Stimulated activated CD8-positive, alpha-beta memory T cell treated with anti-CD3 and anti-CD28 coated beads, Interleukin-4, amount 100 ng/mL, for 24 hours (primary cell): ENCODE measurements at places on chromosomes 3 and 15.

- DNase-seq, result no peak
These were observed 217.3 kb downstream of the TP63 start for GRCh38 chr3:189848395-189849040.

DNA sequence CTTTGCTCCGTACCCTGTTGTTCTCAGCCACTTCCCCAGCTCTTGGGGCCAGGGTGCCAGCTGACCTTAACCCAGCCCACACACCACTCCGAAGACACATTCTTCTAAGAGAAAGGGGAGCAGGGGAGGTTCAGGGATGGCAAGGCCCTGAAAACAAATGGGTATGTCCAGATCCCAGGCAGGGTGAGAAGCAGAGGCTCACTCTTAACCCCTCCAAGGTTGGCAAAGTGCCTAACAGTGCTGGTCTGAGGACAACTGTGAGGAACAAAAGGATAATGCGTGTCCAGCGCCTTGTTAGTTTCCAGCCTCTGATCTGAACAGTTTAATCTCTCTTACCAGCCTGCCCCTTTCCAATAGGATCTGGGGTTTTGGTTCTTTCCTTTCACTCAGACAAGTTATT lies 1.5 kb downstream of the TMEM44 start:
- DNase-seq, result no peak

- DNase-seq, result no peak
These were observed 18.1 kb downstream of the FBN1 start for GRCh38 chr15:48627260-48627940.

DNA sequence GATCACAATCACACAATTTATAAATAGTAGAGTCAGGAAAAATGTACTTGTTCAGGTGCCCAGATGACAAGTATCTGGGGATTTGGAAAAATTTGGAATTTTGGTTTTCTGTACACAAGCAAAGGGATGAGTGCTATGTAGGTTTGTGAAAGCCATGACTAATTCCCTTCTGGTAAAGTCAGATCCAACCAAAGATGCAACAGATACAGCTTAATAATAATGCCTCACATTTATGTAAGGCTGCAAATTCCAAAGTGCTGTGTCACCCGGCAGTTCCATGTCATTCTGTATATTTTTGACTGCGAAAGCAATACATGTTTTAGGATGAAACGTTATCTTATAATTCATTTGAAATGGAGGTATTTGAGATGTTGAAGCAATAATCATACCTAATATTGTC lies 102.7 kb upstream of the AGBL1 start:
- no peak for DNase-seq

- DNase-seq, result no peak
These were observed 186.7 kb upstream of the WNT5A start for GRCh38 chr3:55673764-55674163.

DNA sequence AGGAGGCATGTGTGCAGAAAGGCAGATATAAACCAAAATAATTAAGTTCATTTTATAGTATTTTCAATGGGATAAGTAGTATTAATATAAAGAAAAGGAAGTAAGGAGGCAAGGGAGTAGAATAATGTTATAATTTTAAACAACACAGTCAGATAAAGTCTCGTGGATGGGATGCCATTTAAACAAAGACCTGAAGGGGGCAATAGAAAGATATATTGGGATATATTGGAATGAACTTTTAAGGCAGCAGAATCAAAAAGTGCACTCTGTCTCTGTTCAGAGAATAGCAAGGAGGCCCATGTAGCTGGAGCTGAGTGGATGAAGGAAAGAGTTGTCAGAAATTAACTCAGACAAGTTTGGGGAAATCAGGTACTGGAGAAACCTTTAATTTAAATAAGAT lies 158.7 kb downstream of the CGGBP1 start:
- DNase-seq, result no peak

GRCh38 chr15:39269821-39270220 lies 311.1 kb upstream of the THBS1 start:
- no peak for DNase-seq

DNA sequence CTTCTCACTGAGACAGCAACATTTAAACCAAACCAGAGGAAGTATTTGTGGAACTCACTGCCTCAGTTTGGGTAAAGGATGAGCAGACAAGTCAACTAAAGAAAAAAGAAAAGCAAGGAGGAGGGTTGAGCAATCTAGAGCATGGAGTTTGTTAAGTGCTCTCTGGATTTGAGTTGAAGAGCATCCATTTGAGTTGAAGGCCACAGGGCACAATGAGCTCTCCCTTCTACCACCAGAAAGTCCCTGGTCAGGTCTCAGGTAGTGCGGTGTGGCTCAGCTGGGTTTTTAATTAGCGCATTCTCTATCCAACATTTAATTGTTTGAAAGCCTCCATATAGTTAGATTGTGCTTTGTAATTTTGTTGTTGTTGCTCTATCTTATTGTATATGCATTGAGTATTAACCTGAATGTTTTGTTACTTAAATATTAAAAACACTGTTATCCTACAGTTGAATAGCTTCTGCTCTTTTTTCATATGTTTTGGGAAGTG lies 23.3 kb downstream of the CLDN18 start:
- DNase-seq, result no peak

GRCh38 chr3:132710311-132710710 lies 11.9 kb downstream of the NPHP3 start:
- no peak for DNase-seq

GRCh38 chr3:52174896-52175295 lies 20.7 kb upstream of the POC1A start:
- no peak for DNase-seq

DNA sequence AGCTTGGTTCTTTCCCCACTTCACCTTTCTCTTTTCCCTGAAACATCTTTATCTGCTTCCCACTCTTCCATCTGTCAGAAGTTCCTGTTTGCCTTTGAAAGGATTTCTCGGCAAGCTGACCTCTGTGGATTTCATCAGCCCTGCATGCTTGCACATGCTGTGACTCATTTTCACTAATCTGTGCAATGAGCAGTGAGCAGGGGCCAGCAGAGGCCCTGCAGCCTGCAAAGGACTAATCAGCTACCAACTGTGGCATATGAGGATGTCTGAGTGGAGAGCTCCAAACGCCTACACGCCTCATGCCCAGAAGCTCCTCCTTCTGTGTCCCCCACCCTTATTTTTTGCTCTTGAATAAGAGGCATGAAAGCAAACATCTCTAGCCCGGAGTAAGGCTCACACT lies 333.0 kb upstream of the SEMA6D start:
- DNase-seq, result no peak

DNA sequence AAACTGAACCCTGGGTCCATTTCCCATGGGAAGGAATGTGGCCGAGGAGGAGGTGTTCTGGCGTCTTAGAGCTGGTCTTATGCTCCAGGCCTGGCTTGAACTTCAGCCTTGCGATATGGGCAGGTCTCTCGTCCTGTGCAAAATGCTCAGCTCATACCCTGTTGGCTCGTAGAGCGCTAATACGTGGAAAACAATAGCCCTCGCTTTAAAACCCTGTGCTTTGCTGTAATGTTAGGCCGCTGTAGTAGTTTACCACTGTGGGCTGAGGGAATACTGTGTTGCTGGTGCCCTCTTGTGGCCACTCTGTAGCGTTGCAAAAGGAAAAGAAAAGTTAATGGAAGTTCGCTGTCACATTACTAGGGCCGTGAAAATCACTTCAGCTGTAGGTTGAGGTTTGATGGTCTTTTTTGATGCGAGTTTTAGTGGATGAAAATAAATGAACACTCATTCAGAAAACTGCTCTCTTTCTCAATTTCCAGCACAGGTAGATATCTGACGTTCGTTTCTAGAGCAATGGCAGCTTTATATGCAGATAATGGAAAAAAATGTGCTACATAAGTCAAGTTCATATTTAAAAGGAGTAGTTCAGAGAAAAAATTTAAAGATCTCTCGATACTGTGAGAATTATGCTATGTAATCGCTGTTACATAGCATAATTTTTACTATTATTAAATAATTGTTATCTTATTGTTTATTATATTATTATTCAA lies 92.9 kb downstream of the MCTP2 start:
- peak; percentile 26 for DNase-seq

- no peak for DNase-seq
These were observed 43.1 kb downstream of the FAM3D start for GRCh38 chr3:58623478-58623877.

- no peak for DNase-seq
These were observed 278.0 kb downstream of the SUCLG2 start for GRCh38 chr3:67376416-67376815.

DNA sequence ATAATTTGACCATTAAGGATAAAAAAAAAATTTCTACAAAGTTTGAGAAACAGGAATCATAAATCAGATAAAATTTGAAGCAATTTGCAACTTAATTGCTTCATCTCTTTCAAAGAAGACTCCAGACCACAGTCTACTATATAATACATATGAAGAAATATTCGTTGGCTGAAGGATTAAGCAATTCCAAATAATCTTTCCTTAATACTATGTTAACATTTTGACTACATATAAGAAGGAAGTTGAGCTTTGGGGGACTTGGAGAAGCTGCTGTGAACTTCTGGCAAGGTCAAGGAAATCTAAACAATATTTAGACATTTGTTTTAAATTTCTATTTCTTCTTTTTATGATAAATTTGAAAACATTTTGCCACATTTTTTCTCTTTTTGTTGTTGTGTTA lies 13.5 kb upstream of the GABRR3 start:
- DNase-seq, result no peak

- DNase-seq, result no peak
These were observed 31.9 kb upstream of the IREB2 start for GRCh38 chr15:78406016-78406585.

- no peak for DNase-seq
These were observed 323.3 kb downstream of the DIPK2A start for GRCh38 chr3:144294659-144295538.

GRCh38 chr15:90711418-90711824 lies 5.7 kb upstream of the BLM start:
- DNase-seq, result no peak

GRCh38 chr3:187679638-187680396 lies 9.6 kb upstream of the SST start:
- DNase-seq, result peak; percentile 38
